ENCODE measurements at places on chromosomes 2 and 18.

DNA sequence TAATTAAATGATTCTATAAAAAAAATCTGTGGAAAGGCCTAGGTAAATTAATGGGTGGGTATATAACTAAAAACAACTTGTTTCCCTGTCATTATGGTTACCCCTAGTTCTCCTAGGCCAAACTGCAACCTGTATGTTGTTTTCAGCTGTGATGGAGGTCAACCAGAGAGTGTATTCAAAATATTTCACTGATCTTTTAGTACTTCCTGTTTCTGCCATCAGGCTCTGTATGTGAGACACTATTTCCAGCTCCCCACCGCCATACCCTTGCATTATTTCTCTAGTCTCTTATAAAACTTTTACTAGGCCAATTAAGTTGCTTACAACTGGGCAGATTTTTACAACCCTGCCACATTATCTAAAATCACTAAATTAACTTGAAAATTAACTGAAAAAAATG lies 21.0 kb upstream of the CDKL4 start:
- DNase-seq: no peak

DNA sequence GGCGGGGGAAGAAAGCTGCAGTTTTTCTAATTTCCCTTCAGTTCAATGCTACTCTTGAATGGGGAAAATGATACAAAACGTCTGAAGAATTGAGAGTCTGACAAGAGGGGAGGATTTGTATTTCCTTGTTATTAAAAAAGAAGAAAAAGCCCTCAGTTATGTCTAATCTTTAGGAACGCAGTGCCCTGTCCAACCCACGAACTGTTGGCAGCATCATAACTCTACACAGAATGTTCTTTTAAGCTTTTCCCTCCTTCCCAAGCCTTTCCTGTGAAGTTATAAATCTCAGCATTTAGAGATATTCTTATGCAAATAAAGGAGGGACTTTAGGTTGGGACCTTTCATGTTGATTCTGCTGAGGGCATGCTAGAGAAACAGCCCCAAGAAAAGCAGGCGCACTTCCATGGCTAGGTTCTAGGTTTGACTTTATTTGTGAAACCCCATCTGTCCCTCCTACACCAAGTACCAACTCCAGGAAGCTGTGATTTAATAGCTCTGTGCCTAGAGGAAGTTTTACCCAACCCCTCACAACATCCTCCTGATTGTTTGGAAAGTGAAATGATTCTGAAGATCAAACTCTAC lies 288.6 kb downstream of the SETBP1 start:
- no peak for DNase-seq

- no peak for DNase-seq
Measured at GRCh38 chr2:29238497-29238896, 123.3 kb downstream of the CLIP4 start.

DNA sequence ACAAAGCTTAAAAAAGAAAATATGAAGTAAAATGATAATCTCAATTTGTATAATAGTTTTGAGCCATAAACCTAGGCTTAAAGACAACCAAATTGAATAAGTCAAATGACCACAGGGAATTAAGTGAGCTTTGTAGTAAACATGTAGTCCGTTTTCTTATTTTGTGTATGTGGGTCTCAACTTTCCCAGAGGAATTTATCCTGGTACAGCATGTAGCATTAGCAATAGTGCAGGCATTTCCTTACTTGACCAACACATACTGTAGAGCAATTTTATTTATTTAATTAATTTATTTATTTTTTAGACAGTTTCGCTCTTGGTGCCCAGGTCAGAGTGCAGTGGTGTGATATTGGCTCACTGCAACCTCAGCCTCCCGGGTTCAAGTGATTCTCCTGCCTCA lies 37.5 kb upstream of the MTCL1 start:
- DNase-seq: no peak

GRCh38 chr2:2662847-2663356 lies 331.8 kb upstream of the MYT1L start:
- DNase-seq: no peak

GRCh38 chr18:57561728-57562423 lies 24.6 kb downstream of the FECH start:
- DNase-seq: no peak

- DNase-seq: no peak
Measured at GRCh38 chr2:232658217-232658785, 24.9 kb downstream of the EFHD1 start.

DNA sequence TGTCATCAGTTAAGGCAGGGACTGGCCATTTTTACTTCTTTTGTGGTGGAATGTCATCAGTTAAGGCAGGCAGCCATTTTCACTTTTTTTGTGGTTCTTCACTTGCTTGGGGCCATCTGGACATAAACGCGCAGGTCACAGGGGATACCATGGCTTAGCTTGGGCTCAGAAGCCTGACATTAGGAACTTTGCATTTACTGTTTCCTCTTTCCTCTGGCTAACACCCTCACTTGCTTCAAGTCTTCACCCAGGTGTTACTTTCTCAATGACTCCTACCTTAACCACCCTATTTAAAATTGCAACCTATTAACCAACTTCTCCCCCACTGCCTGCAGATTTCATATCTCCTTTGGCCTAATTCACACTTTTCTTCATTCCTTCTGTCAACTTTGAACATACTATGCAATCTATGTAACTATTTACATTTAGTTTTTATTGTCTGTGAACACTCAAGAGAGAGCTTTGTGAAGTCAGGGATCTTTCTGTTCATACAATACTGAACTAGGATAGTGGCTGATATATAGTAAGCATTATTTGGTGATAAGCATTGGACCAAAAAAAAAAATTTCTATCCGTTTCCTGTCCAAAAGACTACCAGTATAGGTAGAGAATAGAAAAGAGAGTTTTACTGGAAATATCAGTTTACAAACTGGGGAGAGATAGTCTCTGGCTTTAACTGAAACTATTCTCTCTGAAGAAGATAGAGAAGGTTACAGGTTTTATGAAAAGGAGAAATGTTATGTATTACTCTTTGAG lies 600.1 kb upstream of the ZNF804A start:
- no peak for DNase-seq

- DNase-seq: no peak
Measured at GRCh38 chr18:27372386-27372785, 187.3 kb upstream of the CHST9 start.

DNA sequence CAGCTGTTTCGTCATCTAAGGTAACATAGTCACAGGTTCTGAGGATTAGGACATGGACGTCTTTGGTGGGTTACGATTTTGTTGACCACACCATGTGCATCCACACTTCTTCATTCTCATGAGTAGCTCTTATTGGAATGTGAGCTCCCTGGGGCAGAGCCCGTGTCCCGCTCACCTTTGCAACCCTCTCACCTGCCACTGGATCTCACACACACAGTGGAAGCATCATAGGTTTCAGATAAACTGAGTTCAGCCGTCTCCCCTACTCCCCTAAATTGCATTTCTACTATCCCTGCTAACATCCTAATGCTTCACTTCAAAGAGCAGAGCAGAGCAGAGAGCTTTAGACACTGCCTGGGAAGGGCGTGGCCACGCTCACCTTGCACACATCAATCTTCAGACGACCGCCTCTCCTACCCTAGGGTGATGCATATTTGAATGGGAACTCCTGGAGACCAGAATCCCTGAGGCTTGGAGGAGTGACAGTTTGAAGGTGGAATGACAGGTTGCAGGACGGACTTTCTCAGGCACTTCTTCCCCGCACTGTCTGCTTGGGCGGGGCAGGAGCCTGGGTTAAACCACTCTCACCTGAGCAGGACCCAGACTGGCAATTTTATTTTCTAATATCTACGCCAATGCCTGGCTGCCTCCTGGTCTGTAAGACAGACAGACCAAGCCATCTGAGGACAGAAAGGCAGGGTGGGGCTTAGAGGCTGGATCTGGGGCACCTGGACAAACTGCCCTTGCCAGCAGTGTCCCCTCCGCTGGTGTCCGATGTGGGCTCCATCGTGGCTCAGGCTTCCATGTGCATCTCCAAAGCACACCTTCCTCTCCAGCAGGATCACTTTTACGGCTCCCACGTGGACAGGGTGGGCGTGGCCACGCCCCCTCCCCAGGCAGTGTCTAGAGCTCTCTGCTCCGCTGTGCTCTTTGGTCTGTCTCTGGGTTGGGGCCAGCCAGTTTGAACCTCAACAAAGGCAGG lies 229.5 kb upstream of the COPS8 start:
- no peak for DNase-seq

- DNase-seq: no peak
Measured at GRCh38 chr2:2763351-2764000, 432.4 kb upstream of the MYT1L start.

GRCh38 chr2:177106212-177106611 lies 106.4 kb upstream of the HNRNPA3 start:
- DNase-seq: no peak

DNA sequence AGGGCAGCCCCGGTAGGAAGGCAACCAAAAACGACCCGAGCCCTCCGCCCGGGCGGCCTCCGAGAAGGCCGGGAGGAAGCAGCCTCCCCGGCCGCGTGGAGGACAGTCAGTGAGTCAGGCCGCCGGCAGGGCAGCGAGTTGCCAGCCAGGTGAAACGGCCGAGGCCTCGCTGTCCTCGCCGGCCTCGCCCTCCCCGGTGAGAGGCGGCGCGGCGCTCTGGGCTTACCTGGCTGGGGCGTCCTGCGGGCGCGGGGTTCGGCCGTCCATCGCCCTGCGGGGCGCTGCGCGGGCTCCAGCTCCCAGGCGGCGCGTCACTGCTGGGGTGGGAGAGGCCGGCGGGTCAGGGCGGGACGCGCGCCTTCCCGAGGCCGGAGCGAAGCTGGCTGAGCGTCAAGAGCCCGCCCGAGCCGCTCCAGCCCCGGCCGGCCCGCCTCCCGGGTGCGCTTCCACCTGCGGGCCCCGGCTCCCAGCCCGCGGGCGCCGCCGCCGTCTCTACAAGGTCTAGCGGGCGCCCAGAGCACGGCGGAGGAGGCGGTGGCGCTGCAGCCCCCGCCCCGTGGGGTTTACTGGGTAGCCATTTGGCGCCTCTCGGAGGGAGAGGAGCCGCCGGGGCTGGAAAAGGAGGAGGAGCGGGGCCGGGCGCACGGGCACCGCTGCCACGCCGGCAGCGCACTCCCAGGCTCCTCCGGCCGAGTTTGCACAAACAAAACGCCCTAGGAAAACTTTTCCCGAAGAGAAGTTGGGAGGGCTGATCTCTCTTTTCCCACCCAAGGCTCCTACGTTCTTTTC lies 499 bp downstream of the COBLL1 start:
- no peak for DNase-seq

- no peak for DNase-seq
Measured at GRCh38 chr2:6694555-6694954, 171.2 kb downstream of the CMPK2 start.

- no peak for DNase-seq
Measured at GRCh38 chr2:46535360-46535759, 56.0 kb downstream of the TMEM247 start.

GRCh38 chr2:201250741-201251140 lies 9.6 kb upstream of the CASP8 start:
- DNase-seq: no peak

DNA sequence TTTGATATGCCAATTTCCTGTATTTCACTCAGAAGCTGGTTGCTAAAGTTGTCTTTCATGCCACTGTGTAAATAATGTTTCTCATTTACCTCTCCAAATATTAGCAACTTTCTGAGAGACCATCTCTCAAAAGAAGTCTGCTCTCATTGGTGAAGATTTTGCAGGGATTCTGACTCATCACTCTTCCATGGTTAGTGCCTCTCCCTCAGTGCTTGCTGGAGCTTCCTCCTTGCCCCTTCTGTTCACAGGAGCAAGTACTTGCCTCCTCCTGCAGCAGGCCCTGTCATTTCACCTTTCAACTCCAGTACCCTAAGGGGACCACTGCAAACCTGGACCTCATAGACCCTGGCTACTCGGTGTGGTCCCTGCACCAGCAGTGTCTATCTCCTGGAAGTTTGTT lies 168.8 kb downstream of the ZNF385B start:
- no peak for DNase-seq

- DNase-seq: no peak
Measured at GRCh38 chr18:13868501-13869271, 44.7 kb downstream of the MC5R start.

GRCh38 chr2:221501210-221501882 lies 70.8 kb downstream of the EPHA4 start:
- no peak for DNase-seq

DNA sequence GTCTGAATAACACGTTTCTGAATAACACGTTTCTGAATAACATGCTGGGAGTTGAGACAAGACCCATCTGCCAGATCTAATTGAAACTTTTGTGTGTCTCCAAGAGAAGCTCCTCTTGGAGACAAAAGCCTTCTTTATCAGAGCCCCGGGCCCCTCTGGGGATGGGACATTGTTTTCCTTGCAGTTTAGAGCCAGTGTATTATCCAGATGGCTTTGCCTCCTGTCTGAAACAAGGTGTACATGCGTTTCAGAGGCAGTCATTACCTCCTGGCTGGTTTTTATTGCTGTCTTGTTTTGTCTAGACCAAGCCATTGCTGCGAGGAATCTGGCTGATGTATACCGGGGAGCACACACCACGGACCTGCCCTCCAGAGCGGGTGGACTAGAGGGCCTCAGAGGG lies 7.8 kb downstream of the FOSL2 start:
- no peak for DNase-seq

DNA sequence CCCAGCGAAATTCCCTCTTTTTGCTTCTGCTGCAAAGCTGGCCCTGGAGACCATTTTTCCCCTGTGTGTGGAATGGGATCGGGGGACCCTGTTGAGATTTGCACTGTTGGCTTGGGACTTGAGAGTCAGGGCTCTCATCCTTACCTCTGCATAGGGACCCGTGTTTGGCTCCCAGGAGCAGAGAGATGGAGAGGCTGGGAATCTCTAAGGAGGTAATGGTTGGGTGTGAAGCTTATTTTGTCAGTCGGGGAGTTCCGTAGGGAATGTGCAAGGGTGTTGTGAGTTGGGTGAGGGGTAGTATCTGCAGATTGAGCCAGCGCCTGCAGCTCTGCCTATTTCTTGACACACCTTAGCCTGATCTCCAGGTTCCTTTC lies 4.5 kb downstream of the GATA6 start:
- no peak for DNase-seq

GRCh38 chr2:191217580-191217979 lies 27.6 kb upstream of the MYO1B start:
- DNase-seq: no peak

DNA sequence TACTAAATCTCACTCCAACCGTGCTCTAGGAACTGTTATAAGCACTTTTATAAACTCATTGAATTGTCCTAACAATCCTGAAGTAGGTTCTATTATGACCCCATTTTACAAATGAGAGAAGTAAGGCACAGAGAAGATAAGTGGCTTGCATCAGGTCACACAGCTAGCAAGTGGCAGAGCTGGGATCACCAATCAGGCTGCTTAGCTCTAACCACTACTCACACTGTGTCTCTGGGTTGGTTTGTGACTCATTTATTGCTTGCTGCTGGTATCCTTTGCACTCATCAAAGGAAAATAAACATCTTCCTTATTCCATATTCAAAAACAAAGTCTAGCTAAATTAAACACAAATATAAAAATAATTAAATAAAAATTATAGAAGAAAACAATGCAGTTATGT lies 42.5 kb upstream of the IL1R2 start:
- no peak for DNase-seq
